ENCODE measurements at places on chromosomes 7 and 10.

GRCh38 chr7:35734001-35734483 lies 39.1 kb upstream of the HERPUD2 start:
- no peak for DNase-seq

GRCh38 chr7:87127019-87127418 lies 25.2 kb upstream of the DMTF1 start:
- DNase-seq: no peak

DNA sequence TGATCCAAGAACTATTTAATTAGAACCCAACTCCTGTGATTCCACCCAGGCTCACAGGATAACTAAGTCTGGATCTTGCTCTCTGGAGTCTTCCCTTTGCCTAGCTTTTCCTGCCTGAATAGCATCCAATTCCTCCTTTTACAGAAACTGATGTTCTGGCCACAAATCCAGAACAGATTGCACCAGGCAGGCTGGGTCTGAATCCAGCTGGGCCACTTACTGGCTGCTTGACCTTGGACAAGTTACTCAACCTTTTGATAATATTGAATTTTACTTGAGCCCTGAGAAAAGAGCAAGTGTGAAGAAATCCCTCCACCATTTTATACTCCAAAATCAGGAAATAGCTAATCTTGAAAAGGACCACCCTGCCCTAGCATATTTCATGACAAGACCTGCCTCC lies 55.5 kb upstream of the SLC35G1 start:
- DNase-seq: no peak

DNA sequence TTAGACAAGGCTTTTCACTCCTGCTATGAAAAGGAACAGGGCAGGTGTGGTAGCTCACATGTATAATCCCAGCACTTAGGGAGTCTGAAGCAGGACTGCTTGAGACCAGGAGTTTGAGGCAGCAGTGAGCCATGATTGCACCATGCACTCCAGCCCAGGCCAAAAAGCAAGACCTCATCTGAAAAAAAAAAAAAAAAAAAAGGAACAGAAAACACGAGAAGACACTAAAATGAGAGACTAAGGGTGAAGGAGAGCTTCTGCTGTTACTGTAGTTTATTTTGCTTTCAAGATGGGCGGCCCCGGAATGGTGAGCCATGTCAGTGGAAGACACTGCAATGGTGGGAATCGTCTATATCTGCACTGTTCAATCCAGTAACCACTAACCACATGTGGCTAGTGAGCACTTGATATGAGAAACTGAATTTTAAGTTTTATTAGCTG lies 9.9 kb downstream of the PIP4K2A start:
- no peak for DNase-seq

- DNase-seq: no peak
Observed at GRCh38 chr7:136555933-136556332, 312.5 kb upstream of the CHRM2 start.

- DNase-seq: no peak
Observed at GRCh38 chr7:92851732-92852131, 15.4 kb upstream of the CDK6 start.

Data from activated T-helper 2 cell treated with anti-CD3 and anti-CD28 coated beads, Interferon-gamma antibody, Interleukin-2, Interleukin-4, amounts not matched to agents 10 μg/mL and 5 μg/mL and 100 μg/mL, durations not matched to agents 14 hours and 24 hours and 36 hours (primary cell).